Epithelial cell of prostate (primary cell): ENCODE measurements at places on chromosomes 12 and 14.

DNA sequence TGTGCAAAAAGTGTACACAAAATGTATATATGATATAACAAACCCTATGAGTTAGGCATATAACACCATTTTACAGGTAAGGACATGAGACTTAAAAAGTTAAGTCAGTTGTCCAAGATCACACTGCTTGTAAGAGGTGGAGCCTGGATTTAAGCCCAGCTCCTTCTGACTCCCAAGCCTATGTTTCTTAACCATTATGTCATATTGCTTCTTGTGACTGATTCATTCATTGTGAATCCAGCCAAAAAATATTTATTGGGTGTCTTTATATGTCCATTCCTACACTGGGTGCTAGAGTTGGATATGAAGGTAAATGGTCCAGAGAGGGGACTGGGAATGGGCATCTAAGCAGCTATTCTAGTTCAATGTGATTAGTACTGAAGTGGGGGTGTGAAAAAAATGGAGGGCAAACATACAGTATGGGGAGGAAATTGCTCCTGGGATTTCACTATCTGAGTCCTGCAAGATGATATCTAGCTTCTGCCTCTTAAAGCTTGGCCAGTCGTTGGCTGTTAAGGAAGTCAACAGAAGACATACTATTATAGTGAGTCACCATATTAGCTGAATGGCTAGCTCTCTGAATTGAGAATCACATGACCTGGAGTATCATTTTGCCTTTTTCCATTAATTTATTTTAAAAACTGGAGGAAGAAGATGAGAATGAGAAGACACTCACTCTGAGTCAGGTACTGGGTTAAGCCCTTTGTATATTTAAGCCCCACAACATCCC lies 28.8 kb downstream of the PAX9 start:
- peak; percentile 52 for DNase-seq

DNA sequence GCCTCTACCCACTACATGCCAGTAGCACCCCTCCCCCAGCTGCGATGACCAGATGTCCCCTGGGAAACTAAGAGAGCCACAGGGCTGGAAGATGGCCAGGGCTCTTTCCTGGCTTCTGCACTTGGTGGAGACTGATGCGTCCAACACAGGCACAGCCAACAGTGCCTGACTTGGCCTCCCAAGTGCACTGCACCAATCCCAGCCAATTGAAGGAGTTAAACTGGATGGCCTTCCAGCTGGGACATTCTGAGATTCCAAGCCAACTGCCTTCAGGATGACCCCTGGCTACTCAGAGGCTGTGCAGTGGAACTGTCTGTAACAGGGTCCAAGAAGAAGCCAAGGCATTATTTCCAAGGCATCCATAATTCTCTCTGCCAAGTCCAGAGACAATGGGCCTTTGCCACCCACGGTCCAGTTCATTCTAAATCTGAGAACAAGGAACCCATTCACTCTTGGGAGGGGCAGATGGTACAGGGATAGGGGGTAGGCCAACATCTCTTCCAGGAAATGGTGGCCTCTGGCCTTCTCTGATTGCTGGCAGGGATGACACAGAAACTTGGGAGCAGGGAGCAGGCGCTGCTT lies 35.2 kb downstream of the PRIMA1 start:
- DNase-seq, result no peak

GRCh38 chr14:59190372-59190771 lies 1.9 kb downstream of the DAAM1 start:
- DNase-seq, result no peak

GRCh38 chr14:28461389-28461788 lies 305.2 kb upstream of the FOXG1 start:
- no peak for DNase-seq

DNA sequence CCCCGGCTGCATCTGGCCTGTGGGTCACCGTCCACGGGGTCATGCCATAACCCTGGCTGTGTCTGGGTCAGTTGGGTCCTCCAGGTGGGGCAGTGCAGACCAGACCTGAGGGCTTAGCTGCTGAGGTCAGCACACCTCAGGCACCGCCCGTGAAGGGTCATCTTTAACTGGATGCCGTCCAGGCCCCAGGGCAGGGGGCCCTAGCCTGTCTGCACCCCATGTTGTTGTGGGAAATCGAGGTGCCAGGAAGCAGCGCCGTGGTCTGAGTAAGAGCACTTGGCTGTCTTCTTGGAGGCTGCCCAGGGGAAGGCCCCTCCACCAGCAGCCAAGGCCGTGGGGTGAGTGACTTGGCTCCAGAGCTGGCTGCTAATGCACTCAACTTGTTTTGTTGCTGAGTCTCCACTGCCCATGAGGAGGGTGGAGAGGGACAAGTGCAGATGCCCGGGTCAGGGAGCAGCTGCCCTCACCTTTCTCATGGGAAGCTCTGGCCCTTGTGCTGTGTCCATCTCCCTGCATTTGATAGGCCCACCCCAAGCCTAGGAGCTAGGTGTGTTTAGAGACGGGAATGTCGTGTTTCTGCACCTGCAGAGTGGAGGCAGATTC lies 317.2 kb downstream of the TMEM121 start:
- no peak for DNase-seq

- peak; percentile 24 for DNase-seq
Observed at GRCh38 chr12:112419297-112420133, 768 bp downstream of the PTPN11 start.

- DNase-seq, result no peak
Observed at GRCh38 chr12:1126091-1126490, 135.1 kb downstream of the ERC1 start.

DNA sequence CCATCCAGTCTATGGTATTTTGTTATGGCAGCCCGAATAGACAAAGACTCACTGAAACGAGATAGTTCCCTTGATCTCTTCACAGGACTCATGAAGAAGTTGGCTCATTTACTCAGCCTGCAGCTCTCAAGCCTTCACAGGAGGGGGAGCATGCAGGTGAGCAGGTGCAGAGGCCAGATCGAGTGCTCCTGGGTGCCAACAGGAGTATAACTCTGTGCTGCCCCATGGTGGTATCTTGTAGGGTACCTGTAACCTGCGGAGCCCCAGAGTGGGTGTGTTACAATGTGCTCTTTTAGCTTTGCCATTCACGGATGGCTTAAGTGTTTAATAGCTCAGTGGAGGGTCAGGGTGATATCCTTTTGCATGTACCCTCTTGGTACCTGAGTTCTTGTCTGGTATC lies 159.5 kb downstream of the METTL25 start:
- DNase-seq, result no peak

GRCh38 chr12:10147714-10148403 lies 17.9 kb upstream of the CLEC7A start:
- no peak for DNase-seq

DNA sequence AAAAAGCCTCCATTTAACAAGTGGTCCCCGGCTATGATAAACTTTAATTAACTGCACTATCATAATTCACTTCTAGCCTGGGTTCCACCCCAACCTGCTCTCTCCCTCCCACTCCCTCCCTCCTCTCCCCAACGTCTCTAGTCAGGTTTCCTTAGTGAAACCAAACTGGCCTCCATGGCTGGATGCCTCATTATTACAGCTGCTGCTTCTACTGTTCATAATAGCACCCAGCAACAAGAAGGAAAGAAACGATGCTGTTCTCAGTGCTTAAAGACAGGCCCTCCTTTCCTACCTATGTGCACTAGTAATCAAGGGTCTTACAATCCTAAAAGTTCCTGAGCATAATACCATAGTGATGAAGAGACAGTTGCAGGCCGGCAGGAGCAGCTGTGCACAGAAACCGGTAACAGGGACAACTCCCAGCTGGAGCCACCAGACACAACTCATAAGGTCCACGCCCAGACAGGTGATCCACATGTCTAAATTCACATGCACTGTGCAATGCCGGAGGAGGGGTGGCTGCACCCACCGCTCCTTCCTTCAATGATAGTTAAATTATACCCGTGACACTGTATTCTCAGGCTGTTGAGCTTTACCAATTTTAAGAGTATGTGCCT lies 6.2 kb downstream of the IRF2BPL start:
- no peak for DNase-seq

- DNase-seq, result no peak
Observed at GRCh38 chr14:90959344-90959743, 101.1 kb downstream of the RPS6KA5 start.

DNA sequence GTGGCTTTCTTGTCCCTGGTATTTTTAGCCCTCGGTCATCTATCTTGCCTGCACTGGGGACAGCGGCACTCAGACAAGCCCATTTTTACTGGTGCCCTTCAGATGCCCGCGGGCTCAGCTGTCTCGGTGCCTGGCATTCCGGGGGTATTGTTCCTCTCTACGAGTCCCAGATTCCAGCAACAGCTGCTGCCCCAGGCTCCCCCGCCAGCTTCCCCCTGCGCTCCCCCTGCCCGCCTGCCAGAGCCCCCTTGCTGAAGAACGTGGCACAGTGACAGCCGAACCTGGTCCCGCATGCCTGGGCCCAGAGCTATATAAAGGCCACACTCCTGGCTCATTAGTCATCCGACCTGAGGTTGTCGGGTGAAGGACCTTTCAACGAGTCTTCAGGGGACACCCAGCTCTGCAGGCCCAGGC lies 10.9 kb upstream of the MYL2 start:
- DNase-seq, result no peak

- no peak for DNase-seq
Observed at GRCh38 chr12:92733661-92734060, 30.9 kb downstream of the PLEKHG7 start.

GRCh38 chr12:108679106-108679681 lies 45.5 kb upstream of the SELPLG start:
- DNase-seq, result no peak

DNA sequence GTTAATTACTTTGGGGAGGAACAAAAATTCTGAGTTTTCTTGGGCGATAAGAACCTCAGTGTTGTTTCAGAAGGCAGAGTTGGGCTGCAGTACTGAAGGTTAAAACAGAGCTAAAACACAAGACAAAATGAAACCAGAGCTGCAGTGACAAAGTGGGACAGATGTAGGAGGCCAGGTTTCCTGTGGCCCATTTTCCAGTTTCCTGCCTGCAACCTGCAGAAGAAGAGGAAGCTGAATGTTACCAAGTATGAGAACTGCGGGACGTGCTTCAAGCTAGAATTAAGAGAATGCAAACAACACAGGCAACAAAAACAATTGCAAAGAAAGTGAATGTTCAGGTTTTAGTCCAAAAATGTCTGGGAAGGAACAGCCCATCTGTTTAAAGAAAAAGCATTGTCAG lies 17.8 kb downstream of the ELK3 start:
- no peak for DNase-seq

- DNase-seq, result no peak
Observed at GRCh38 chr12:109127533-109128242, 11.3 kb downstream of the ACACB start.

- DNase-seq, result peak; percentile 18
Observed at GRCh38 chr14:54805445-54806322, 96.9 kb downstream of the GCH1 start.

DNA sequence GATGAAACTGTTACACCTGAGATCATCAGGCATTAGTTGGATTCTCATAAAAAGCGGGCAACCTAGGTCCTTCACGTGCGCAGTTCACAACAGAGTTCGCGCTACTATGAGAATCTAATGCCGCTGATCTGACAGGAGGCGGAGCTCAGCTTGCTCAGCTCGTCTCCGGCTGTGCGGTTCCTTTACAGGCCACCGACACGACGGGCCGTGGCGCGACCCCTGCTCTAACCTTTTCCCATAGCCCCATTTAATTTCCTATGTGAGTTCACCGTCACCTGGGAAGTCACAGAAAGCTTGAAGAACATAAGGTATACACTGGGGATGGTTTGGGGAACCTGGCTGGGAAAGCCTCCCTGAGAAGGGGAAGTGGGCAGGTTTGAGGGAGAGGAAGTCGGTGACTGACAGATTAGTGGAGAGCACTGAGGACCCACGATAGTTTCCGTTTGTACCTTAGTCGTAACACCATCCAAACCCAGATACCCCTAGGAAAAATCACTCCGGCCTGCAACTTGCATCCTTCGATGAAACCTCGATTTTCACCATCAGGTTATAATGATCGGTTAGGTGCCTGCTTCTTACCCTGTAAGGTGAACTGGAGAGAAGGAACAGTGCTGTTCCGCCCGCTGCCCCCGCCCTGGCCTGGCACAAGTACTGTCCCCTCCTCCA lies 2.8 kb upstream of the AAAS start:
- DNase-seq, result no peak

DNA sequence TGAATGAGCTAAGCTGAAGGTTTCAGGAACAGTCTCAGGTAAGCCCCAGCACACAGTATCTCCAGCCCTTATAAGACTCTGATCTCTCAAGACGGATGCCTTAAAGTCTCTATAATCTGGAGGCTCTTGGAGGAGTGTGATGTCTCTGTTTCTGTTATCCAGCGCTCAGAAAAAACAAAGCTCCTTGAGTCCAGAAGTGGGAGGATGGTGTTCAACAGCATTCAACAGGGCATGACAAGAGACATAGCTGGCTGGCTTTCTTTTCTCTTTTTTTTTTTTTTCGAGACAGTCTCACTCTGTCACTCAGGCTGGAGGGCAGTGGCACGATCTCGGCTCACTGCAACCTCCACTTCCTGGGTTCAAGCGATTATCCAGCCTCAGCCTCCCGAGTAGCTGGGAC lies 31.6 kb upstream of the TESC start:
- no peak for DNase-seq

- no peak for DNase-seq
Observed at GRCh38 chr12:126558810-126559209, 1493.6 kb downstream of the AACS start.

DNA sequence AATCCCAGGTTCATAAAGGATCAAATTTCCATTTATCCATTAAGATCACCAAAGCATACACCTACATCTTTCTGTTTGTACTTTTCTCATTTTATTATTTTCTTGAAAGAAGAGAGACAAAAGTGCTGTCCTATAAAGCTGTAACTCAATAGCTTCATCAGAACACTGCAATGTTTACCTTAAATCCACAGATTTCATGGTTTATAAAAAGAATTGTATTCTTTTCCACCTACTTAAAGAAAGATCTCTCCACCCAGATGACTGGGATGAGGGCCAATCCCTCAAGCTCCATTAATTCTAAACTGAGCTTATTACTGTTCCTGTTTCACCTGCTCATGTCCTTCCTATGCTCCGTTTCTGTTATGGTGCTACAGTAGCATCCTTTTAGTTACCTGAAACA lies 470.6 kb downstream of the BCAT1 start:
- DNase-seq, result no peak

DNA sequence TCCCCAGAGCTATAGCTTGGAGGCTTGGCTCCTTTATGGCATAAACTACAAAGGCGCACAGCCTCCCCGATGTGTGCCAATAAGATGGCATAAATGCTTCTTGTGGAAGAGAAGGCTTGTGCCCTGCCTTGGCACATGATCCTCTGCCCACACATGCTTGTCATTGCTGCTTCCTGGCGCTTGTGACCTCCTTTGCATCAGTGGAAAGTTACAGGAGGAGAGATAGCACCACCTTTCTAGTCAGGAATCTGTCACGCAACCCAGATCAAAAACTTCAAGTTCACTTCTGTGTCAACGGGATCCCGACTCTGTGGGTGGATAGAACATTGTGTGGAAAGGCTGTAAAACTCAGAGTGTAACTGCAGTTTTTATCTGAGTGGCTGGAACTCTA lies 183.8 kb upstream of the HIF1A start:
- no peak for DNase-seq

- DNase-seq, result no peak
Observed at GRCh38 chr14:74984236-74985027, 18.3 kb upstream of the EIF2B2 start.
